ENCODE measurements at places on chromosomes 13 and 19.

GRCh38 chr19:4971424-4971793 is 2.5 kb downstream of the KDM4B start:
- DNase-seq = no peak

DNA sequence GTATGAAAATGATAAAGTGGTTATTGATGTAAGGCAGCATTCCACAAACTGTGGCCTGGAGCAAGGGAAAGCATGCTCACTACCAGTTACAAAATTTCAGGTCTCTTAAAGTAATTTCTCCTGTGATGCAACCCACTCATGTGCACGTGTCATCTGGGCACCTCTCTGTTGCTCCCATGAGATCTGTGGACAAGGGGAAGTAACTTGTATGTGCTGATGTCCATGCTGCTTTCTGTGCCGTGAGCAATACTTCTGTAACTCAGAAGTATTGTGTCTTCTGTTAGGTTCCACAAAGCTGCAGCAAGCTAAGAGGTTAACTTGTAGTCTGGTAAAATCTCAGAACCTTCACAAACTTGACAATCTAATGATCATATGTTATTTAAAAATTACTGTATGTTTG is 930.0 kb upstream of the SLITRK6 start:
- no peak for DNase-seq

- DNase-seq = no peak
Observed at GRCh38 chr19:35435896-35436295, 12.2 kb upstream of the FFAR2 start.

DNA sequence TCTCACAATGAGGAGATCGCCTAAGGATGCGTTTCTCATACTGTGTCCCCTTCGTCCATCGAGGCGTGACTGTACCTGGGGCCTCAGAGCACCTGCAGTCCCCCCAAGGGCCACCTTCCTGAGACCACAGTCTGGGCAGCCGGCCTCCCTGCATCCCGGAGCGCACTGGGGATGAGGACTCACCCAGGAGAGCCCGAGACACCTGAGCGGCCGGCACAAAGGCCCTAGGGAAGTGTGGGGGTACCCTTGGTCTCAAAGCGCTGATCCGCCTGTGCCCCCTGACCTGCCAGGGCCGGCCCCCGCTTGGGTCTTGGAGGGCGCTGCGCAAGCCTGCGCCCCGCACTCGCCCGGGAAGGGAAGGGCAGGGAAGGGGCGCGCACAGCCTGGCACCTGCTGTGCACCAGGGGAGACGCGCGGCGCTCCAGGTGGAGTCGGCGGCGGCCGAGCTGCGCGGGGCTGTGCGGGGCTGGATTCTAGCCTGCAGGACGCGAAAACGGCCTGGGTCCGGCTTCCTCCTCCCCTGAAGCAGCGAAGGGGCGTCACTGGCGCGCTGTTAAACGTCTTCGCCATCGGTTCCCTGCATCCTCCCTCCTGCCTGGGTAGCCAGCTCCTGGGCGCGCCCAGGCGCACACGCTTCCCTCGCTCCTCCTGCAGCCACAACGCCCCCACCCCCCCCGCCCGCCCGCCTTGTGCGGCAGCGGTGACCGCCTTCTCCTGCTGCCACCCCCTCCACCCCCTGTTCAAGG is 13.6 kb upstream of the USP29 start:
- no peak for DNase-seq

GRCh38 chr13:40993987-40994386 is 25.1 kb downstream of the ELF1 start:
- no peak for DNase-seq

DNA sequence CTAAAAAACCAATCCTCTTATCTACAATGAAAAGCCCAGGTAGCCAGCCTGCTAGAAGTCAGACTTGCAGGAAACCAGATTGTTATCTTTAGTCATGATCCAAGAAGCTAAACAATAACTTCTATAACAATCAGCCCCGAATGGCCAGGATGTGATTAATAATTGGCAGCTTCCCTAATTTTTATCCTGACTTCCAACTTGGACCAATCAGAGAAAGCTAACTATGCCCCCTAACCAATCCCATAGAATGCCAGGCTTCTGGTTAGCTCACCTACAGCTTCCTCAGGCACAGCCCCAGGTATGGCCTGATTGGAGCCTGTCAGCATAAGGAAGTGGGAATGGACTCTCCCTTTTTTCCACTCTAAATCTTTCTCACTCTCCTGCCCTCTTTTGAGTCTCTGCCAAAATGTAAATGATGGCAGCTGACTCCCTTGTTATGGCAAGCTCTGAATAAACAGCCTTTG is 394.9 kb downstream of the DLEU7 start:
- DNase-seq = no peak

GRCh38 chr13:53747825-53748224 is 719.2 kb downstream of the OLFM4 start:
- no peak for DNase-seq

GRCh38 chr19:58362272-58362994 is at the start of gene ZNF497:
ZNF497 (minus strand) TSS chr19:58362751; CDS start chr19:58357635, 5,116 bp downstream.
- DNase-seq = peak; percentile 96

DNA sequence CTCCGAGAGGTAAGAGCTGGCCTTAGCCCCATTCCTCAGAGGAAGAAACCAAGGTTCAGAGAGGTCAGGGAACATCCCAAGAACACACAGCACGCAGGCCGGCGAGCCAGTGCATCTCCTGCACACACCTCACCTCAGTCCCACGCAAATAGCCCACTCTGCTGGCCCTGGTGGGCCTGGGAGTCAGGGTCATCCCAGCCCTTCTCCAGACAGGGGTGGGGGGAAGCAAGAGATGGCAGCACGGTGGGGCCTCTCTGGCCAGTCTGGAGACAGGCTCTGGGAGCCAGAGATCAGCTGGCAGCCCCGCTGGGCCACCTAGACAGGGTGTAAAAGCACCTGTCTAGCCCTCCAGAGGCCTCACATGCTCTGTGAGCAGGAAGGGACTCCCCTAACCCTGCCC is 26.8 kb downstream of the TUBA3C start:
- no peak for DNase-seq

DNA sequence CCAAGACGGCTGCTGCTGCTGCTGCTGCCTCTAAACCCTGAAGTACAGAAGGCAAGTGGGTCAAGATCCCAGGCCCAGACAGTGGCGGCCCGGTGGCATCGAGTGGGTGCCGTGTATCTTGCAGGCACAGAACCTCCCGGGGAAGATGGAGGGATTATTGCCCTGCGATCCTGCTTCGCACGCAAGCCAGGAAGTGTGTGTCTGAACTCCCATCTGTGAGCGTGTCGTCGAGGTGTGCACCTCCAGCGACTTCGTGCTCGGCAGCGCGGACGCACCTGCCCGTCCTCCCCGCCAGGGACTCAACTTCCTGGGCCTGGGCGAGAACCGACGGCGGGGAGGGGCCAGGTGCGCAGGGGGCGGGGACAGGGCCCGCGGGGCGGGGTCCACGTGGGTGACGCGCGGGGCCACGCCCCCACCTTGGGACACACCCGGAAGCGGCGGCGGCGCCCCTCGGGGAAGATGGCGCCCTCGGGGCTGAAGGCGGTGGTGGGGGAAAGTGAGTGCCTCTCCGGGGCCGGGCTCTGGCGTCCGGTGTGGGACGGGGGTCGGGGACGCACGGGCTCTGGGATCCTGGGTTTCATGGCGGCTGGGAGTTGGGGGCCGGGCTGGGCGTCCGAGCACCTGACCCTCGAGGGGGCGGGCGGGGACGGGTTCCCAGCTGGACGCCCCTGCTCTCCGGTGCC is at the start of gene STXBP2:
STXBP2 (plus strand) TSS at position 420 of the 683 bp plus-strand sequence; CDS start at position 460, 40 bp downstream.
- no peak for DNase-seq

DNA sequence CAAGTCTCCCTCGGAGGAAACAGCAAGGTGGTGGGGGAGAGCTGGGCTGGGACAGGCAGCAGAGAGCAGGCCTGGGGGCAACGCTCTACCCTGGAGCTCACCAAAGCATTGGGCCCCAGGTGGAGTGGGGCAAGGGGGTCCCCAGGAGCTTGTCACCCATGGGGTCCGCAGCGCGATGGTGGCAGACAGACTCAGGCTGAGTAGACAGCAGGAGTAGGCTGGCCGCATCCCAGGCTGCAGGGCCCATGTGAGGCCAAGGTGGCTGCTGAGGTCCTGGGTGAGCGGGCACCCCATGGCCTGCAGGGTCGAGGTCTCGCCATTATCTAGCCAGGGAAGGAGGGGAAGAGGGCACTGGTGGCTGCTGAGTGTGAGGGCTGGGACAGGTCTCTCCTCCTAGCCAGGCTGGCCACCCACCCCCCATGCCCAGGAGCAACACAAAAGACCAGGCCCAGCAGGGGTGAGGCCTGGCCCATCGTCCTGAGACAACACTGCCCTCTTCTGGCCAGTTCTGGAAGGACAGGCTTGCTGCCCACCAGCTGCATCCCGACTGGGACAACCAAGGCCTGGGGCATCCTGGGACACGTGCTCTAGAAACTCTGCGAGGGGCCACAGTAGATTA is 33.1 kb downstream of the CEBPG start:
- DNase-seq = peak; percentile 83

- DNase-seq = no peak
Observed at GRCh38 chr13:107900775-107901174, 314.6 kb downstream of the LIG4 start.

DNA sequence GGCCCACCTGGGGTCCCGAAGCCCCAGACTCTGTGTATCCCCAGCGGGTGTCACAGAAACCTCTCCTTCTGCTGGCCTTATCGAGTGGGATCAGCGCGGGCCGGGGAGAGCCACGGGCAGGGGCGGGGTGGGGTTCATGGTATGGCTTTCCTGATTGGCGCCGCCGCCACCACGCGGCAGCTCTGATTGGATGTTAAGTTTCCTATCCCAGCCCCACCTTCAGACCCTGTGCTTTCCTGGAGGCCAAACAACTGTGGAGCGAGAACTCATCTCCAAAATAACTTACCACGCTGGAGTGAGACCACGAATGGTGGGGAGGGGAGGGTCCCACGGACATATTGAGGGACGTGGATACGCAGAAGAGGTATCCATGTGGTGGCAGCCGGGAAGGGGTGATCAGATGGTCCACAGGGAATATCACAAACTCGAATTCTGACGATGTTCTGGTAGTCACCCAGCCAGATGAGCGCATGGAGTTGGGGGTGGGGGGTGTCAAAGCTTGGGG is 1.0 kb upstream of the ICAM5 start:
- no peak for DNase-seq

- no peak for DNase-seq
Observed at GRCh38 chr13:79060216-79060615, 345.8 kb downstream of the RBM26 start.
